ENCODE measurements at places on chromosomes 5 and 9.

DNA sequence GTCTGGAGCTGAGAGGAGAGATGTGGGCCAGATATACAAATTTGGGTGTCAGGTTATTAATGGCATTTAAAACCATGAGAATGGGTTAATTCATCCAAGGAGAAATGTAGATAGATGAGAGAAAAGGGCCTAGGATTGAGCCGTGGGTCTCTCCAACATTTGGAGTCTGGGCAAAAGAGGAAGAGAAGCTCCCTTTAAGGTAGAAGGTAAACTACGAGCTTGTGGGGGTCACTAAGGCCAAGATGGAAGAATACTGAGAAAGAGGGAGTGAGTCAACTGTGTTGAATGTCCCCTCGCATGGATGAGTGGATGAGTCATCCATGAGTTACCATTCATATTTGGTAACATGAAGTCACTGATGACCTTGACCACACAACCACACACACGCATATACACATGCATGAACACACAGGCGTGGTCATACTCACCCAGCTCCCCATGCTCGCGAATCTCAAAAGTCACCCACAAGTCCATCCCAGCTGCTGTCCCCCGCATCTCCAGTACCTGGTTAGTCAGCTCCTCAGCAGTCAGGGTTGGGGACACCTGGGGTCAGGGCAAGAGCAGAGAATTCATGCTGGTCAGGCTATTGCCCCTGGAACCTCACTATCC is 6.8 kb upstream of the FCHSD1 start:
- DNase-seq = no peak

DNA sequence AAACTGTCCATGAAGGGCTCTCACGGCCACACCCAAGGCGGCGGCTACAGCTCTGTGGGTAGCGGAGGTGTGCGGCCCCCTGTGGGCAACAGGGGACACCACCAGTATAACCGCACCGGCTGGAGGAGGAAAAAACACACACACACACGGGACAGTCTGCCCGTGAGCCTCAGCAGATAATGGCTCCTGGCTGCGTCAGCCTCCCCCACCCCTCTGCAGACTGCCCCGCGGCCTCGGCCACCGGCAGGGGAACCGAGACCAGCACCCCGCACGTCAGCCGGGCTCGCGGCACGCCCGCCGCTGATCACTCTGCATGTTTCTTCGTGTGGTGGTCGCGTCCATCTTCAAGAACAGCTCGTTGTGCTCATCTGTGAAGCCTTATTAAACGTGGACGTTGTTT is 41.5 kb downstream of the TENT4A start:
- no peak for DNase-seq

DNA sequence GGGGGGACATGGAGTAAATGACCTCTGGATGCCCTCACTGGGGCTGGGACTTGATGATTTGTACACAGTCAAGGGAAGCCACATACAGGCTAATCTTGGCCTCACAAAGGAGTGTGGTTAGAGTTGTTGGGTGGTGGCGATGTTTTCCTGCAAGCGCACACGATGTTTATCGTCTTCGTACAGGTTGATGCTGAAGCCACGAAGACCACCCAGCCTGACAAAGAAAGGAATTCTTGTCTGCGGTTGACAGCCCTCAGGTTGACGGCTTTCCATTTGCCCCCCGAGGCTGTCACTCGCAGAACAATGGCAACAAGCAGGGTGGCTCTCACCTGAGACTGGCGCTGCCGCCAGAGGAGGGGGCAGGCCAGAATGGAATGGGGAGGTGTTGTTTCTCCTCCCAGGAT is 14.1 kb upstream of the XPA start:
- DNase-seq = no peak

- peak; percentile 36 for DNase-seq
Observed at GRCh38 chr5:95842854-95843544, 20.5 kb upstream of the GLRX start.

- no peak for DNase-seq
Observed at GRCh38 chr5:10975945-10976344, 214.9 kb upstream of the DAP start.

GRCh38 chr5:129171194-129171944 is 76.8 kb downstream of the ISOC1 start:
- no peak for DNase-seq

DNA sequence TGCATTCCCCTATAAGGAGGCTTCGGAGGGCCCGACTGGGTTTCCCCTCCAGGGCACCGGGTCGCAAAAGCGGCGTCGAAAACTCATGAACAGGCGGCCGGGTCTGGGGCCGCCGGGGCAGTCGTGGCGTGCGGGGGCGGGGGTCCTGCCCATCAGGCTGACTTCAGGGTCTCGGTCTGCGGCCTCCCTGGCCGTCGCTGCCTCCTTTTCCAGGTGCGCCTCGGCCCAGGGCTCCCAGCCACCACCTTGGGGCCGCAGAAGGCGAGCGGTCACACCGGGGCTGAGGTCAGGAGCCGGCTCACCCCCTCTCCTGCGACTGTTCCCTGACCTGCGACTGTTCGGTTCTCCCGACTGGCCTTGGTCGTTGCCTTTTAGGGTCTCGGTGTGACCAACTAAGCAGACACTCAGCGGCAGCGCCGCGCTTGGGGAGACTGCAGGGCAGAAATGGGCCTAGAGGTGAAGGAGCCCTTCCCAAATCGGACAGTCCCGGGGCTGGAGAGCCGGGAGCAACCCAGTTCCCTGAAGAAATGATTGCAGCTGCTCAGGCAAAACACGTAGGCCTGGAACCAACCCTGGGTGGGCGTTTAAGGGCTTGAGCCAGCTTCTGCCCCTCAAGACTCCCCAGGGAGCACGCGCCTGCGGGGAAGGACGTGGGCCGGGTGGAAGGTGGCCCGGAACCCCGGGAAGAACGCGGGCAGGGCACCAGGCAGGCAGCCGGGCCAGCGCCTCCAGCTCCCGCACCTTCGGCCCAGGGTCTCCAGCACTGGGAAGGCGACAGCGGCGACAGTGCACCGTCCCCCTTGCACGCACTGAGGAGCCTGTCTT is 11.2 kb downstream of the IRX2 start:
- no peak for DNase-seq

GRCh38 chr5:14168793-14169262 is 25.7 kb downstream of the TRIO start:
- no peak for DNase-seq

- no peak for DNase-seq
Observed at GRCh38 chr5:61298580-61298979, 33.5 kb upstream of the ZSWIM6 start.

DNA sequence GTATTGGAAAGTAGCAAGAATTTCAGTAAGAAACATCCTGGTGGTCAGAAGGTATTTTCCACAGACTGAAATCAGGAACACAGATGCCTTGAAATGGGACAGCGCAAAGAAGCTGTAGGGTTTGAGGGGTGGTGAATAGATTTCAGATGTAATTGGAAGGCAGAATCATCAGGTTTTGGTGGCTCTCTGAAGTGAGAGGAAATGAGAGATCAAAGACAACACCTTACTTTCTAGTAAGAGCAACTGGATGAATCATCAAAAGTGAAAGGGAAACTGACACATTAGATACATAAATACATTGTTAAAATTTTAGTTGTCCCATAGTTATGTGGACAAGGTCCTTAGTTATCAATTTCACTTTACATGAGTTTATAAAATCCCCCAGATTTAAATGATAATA is 188.2 kb upstream of the SLC27A6 start:
- DNase-seq = no peak

- no peak for DNase-seq
Observed at GRCh38 chr5:140267559-140268018, 35.3 kb downstream of the PFDN1 start.

DNA sequence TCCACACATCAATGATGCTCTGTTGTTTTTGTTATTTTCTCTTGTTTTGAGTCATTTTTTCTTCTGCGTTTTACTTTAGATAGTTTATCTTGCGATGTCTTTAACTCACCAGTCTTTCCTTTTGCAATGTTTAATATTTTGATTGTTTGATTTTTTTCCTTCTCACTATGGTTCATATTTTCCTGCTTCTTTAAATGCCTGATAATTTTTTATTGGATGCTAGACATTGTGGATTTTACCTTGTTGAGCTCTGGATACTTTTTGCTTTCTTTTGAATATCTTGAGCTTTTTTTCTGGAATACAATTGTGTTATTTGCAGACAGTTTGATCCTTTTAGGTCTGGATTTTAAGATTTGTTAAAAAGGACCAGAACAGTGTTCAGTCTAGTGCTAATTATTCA is 55.2 kb upstream of the GAS1 start:
- no peak for DNase-seq

DNA sequence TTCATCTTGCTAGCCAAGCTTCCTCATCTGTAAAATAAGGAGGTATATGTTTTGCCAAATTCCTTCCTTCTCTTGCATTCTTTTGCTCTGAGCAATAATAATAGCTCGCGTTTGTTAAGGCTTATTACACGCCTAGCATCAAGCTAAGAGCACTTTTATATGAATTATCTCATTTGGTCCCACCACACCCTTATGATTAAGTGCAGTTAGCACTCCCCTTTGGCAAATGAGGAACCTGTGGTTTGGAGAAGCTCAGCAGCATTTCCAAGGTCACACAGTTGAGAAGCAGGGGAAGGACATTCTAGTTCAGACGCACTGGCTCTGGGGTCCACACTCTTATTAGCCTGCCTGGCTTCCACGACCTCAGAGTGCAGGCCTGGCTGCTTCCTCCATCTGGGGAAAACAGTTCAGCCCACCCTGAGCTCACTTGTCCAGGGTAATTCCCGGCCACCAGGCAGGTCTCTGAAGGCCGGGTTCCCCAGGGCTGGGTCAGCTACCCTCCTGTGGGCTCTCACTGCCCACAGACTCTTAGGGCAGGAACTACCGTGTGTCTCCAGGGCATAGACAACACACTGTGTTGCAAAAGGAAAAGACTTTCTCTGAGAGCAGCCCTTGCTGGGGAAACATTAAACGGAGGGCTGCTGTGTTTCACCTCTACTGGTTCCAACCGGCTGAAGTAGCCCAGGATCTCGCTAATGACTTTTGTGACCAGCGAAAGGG is 9.9 kb upstream of the FBP1 start:
- no peak for DNase-seq

DNA sequence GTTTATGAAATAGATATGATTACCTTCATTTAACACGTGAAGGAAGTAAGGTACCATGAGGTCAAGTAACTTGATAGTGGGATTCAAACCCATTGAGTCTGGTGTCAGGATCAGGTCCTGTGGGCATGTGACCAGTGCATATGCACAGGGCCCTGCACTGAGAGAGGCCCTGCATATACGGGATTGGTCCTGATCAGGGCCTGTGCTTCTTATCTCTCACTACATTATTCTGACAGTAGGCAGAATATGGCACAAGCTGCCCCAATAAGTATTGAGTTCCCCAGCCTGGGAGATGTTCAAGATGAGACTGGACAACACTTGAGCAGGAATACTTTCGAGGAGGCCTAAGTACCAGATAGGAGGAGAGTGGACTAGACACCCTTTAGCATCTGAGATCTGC is 44.0 kb downstream of the GALNT10 start:
- DNase-seq = no peak

DNA sequence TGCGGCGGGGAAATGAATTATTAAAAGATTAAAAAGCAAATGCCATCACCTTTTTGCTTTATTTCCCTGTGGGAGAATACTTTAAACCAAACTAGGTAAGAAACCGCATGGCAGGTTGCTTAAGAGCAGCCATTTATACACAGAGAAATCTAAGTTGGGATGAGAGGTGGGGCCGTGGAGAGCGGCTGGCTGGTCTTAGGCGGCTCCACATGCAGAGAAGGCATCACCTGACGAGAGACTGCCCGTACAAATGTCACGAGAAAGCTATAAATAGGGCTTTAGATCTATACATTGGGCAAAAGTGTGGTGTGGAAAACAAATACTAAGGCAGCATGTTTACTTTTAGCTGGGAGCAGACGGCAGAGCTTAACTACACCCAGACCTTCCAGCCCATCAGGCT is 39.4 kb downstream of the MED27 start:
- DNase-seq = no peak

GRCh38 chr9:133938753-133939152 is 53.4 kb downstream of the VAV2 start:
- DNase-seq = no peak

- no peak for DNase-seq
Observed at GRCh38 chr5:10600626-10601245, 36.9 kb downstream of the ANKRD33B start.

GRCh38 chr5:176490301-176490700 is 42.1 kb downstream of the FAF2 start:
- DNase-seq = no peak

DNA sequence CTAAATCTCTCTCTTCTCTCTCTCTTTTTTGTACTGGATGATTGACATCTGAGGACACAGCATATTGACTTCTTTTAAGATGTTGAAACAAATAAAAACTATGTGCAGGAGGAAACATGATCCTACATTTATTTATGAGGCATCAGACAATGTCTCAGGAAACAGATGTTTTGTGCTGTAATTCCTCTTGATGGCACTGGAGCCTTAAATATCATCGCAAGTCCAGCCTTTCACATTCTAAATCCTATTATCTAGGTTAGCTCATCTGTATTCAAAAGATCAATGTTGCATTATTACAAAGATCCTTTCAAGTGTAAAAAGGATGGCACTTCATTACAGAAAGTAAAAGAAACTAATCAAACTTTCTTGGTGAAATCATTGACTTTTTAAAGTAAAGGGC is 63.9 kb downstream of the MAT2B start:
- DNase-seq = no peak

DNA sequence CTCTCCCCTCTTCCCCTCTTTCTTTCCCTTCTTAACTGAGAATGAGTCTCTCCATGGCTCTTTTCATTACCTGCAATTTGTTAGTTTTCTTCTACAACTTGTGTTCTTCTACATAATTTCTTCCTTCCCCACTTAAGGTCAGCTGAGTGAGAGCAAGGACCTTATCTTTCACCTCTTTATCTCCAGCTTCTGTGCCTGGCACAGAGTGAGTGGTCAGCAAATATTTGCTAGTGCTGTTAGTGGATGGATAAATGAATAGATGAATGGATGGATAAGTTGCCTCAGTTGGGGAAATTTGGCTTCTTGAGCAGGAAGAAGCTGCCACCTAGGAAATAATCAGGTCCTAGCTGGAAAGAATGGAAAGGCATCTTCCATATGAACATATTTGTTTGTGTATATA is 44.6 kb upstream of the PPARGC1B start:
- DNase-seq = no peak

DNA sequence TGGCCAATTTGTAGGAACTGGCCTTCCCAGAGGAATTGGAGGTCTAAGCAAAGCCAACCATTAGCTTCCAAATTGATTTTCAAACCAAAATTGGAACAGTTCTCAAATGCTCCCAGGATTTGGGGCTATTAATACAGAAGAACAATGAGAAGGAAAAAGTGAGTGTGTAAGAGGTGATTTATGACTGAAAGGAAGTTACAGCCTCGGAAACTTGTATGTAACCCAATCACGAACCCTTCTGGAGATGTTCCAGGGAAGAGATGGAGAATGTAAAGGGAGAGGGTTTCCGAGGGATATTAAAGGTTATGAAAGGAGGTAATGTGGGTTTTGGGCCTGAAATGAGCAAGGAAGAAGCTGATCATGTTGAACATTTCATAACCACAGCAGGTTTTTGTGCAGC is 93.2 kb upstream of the CXCL14 start:
- DNase-seq = no peak

DNA sequence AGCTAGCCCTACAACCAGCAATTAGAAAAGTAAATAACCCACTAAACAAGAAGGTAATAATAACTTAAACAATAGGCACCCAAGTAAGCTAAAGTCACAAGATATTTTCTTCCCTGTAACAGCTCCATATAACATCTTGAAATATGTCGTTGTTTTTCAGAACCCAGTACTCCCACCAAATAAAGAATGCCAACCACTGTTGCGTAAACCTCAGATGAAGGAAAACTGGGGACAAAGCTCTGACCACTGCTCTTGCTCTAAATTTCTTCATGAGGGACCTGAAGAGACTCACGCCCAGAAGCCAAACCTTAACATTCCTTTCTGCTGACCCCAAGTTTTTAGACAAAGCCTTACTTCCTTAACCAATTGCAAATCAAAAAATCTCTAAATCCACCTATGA is 267.7 kb upstream of the GAS1 start:
- DNase-seq = no peak
